ENCODE measurements at places on chromosomes 4 and X.

DNA sequence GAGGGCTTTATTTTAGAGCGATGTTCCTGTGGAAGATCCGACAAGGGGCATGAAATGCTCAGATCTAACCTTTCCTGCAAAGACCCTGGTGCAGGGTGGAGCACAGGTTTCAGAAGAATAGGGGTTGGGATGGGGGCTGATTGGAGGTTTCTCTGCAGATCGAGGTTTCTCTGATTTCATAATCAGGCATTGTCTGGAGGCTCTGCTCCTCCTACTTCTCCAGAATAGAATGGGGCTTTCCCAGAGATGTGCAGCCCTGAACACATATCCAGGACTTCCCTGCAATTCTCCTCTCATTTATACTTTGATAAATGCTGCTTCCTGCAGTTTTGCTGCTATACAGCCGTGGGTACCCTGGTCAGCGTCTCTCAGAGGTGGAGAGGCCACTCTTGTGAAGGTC is 397.6 kb upstream of the BOD1L1 start:
- no peak for DNase-seq

DNA sequence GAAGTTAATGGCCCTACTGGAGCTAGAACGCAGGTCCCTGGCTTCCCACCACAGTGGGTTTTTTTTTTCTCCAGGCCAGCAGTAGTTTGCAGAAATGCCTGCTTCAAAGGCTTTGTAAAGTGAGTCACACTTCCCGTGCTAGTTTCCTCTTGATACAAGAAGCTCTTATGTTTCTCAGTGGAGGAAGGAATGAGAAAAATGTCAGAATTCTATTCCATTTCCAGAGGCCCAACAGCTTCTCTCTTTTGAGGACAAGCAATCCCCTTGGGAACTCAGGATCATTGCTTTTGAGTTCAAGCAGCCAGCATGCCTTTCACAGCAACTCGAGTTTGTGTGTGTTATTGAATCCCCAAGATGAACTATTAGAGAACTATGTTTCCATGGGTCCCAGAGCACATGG is 134.3 kb downstream of the GUCY2F start:
- peak; percentile 39 for DNase-seq

GRCh38 chr4:110049951-110050925 is 137.6 kb downstream of the EGF start:
- DNase-seq, result peak; percentile 57

- peak; percentile 97 for DNase-seq
Measured at GRCh38 chrX:45803383-45803921, 602.8 kb upstream of the DIPK2B start.

GRCh38 chr4:48340965-48341775 is at the start of gene SLAIN2:
Gene SLAIN2, plus strand, starts transcription at chr4:48341529. Its CDS starts 211 bp downstream, at chr4:48341740.
- peak; percentile 95 for DNase-seq

DNA sequence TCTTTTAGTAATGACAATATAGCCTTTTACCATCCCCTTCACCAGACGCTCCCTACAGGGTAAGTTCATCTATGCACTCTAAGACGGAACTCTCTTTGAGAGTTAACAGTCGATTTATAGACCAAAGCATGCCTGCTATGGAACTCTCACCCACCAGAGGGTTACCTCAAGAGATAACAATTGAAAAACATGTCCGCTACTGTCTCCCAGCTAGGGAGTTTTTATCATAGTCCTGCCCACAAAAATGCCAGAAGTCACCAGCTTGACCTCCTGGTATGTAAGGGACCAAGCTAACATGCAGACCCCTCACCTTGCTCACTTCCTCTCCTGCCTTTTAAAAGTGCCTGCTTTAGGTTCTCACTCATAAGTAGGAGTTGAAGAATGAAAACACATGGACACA is 16.7 kb upstream of the YTHDC1 start:
- DNase-seq, result no peak

DNA sequence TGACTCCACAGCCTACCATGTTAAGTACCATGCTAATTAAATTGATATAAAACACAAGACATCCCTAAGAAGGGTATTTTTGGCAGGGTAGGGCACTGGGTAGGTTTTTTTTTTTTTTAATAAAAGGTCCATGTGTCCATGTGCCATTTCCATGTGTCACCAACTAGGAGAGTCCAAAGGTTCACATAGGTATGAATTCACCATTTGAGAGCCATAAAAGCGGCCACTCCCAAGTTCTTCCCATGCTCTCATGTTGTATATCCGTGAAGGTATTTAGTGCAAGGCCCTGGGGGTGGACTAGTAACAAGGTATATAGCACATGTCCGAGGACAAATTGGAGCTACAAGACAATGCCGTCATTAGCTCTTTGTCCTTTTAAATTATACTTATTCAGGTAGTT is 107.3 kb downstream of the PDE5A start:
- no peak for DNase-seq

DNA sequence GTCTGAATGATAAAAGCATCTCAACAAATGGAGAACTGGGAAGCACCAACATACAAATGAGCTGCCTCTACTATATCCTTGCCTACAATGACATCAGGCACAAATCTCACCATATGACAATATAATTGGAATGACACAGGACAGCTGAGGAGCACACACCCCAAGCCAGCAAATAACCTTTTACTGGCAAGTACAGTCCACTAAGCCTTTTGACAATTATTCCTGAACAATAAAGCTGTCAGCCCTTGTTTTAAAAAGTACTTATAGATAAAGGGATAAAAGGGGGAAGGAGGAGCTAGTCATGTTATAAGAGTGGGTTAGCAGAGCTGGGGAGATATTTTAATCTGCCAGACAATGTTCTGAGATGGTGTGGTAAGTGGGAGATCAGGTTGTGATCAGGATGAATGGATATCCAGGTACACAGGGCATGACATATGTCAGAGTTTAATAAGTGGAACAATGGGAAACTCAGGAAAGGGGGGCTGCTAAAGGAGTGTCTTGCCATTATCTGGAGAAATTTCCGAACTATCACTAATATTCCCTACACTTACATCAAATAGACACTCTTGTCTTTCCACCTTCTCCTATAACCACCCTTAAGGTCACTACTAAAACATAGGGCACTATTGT is 127.6 kb downstream of the GPC3 start:
- no peak for DNase-seq

- no peak for DNase-seq
Measured at GRCh38 chrX:48689208-48689920, 5.8 kb downstream of the WAS start.

DNA sequence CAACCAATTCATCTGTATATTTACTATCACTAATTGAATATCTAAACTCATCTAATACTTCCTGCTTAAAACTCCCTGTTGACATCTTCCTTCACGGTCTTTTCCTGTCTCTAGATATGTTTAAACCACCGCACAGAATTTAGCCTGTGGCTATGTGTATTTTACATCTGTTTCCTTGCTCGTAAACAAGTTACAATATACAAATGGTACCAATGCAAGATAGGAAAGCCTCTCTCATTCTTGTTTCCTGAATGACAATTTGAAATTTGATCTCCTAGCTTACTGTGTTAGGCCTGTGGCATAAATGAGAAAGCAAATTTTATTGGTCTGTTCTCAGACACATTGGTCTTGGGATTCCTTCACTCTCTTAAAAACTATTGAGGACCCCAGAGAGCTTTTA is 89.7 kb upstream of the PCDH7 start:
- no peak for DNase-seq

DNA sequence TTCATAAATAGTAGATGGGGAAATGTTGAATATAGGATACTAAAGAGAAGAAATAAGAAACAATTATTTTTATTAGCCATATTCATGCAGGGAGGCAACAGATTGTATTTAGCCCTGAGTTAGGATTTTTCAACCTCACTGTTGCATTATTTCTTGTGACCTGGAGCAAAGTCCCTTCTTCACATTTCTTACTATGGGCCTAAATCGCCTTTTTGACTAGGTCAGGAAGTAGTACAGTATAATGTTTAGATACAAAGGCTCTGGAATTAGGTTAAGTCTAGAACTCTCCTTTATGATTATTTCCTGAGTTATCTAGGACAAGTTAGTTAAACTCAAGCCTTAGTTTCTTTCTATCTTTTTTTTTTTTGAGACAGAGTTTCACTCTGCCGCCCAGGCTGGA is 88.0 kb downstream of the FRYL start:
- no peak for DNase-seq

- no peak for DNase-seq
Measured at GRCh38 chr4:14152834-14153519, 525.5 kb upstream of the BOD1L1 start.

- no peak for DNase-seq
Measured at GRCh38 chr4:5157791-5158770, 106.8 kb downstream of the STK32B start.

DNA sequence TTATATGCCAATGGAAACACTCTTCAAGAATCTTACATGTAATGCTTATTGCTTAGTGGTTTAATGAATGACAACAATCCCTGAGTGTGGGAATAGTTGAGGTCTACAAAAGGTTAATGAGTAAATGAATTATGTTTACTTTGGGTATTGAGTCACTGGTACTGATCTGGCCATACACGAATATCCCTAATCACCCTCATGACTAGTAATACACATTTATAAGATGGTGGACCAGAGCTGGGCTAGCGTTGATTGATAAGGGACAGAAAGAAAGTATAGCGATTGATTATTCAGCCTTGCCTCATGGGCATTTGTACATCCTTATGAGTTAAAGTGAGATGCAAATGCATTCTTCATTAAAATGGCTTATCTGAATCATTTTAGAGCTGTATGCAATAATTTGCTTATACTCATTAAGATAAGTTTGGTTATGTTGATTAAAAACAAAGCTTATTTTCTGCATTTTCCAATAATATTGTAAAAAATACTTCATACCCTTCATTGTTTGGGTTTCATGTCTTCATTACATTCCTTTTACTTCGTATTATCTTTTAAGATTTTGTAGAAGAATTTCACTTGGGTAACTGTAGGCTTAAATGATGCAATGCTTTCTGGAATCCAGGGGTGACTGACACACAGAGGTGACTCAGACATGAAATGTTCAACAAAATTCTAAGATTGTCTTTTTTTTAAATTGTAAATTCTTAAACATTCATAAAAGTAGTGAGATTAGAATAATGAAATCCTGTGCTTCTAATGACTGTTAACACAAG is 47.4 kb downstream of the FGF2 start:
- DNase-seq, result peak; percentile 87

- DNase-seq, result peak; percentile 55
Measured at GRCh38 chr4:158722291-158722916, 792 bp downstream of the PPID start.

GRCh38 chr4:3709061-3709845 is 56.9 kb upstream of the ADRA2C start:
- DNase-seq, result no peak

GRCh38 chr4:142292231-142292630 is 553.9 kb downstream of the INPP4B start:
- DNase-seq, result no peak

GRCh38 chrX:49060914-49061313 is 2.1 kb downstream of the CCDC120 start:
- DNase-seq, result no peak
